ENCODE measurements at places on chromosomes 11 and 22. TPM values are rescaled to one million over a fixed set of nuclear protein-coding genes. Genes with fewer than 3 reads are reported as not detected.

TPCN2 gene
- 6.2 TPM for total RNA-seq

IFITM10 gene
- total RNA-seq, result 0.44 TPM

- DNase-seq, result no peak
These were observed 28.6 kb upstream of the NCAM1 start for GRCh38 chr11:112932593-112932992.

GRCh38 chr11:117834068-117834810, 9.7 kb upstream of the FXYD2 start:
- DNase-seq, result no peak

DNA sequence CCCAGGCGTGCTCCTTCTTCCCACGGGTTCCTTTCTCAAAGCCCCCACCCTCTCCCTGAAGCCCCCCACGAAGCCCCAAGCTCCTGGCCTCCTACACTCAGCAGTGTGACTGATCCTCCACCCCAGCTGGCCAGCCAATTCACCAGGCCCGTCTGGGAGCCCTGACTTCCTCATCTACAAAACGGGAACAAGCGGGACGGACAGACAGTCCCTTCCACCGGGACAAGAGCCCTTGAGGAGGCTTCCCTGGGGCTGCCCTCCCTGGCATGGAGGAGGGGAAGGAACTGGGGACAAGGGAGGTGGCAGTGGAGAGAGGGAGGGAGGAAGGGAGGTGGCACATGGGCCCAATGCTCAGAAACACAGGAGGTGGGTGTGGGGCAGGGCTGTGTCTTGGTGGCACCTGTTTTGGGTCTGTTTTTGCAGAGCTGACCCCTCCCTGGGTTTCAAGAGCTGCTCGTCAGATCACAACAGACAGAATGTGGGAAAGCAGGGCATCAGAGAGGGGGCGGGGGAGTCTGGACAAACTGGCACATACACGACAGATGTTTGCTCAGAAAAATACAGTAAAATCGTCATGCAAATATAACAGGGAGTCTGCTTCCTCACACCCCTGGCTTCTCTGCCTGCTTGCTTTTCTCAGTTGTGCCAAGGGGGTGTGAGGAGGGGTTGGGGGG, 56.8 kb downstream of the ELFN2 start:
- DNase-seq, result no peak

ZBTB16 gene
- total RNA-seq, result 22.0 TPM

CTSF gene
- 18.5 TPM for total RNA-seq

SSH3 gene
- 7.3 TPM for total RNA-seq

DNA sequence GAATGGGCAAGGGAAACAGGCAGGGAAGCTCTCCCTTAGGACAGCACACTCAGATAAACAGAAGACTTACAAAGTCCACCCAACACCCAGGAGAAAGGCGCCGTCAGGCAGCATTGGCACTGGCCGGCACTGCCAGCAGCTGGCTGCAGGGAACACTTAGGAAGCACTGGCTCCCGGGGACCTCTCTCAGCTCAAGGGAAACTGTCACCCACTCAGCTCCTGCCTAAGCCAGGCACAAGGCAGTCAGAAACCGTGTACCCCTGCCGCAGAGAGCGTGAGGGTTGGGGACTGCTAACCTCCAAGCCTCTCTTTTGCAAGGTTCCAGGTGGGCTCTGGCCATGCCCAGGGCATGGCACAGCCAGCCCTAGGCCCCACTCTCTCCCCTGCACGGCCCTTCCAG, 64.7 kb downstream of the DGCR2 start:
- no peak for DNase-seq

DNA sequence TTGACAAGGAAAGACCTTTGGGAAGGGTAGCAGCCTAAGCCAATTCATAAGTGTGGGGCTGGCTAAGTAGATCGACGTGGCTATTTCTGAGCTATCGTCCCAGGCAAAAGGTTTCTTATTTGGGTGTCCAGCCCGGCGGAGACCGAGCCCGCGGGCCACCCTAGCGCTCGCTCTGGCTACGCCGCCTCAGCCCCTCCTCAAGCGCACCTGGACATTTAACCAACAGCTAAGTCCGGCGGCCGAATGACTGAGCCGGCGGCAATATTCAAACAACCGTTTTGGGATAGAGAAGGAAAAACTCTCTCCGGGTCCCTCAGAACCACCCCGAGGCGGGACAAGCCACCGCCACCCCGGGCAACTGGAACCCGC, 457 bp downstream of the RNF141 start:
- peak; percentile 58 for DNase-seq

DNA sequence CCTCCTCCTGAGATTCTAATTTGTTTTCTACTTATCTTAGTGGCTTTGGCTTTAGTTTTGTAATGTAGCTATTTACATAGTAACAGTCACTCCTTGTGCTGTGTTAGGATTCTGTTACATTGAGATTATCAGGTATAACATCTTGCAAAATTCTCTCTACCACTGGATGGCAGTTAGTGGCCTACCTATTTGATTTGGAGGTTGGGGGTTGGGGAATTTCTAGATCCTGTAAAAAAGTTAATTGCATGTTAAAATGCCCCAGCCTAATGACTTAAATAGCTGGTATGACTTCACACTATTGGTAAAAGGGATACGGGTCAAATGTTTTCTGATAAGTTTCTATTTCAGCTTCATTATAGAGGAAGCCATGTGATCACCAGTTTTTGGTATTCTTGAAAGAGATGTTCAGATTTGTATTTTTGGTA, 2.8 kb downstream of the GRK3 start:
- no peak for DNase-seq

- DNase-seq, result no peak
These were observed 438.1 kb downstream of the SOX6 start for GRCh38 chr11:15918212-15918611.

ACR gene
- 0.20 TPM for total RNA-seq

OR52A1 gene
- total RNA-seq, result not detected

GRCh38 chr11:110121204-110121603, 28.0 kb downstream of the ZC3H12C start:
- peak; percentile 74 for DNase-seq

- no peak for DNase-seq
These were observed at the start of gene UPB1 for GRCh38 chr22:24494528-24495364. UPB1 (plus strand) TSS chr22:24495332; CDS start chr22:24495404, 72 bp downstream.

DNA sequence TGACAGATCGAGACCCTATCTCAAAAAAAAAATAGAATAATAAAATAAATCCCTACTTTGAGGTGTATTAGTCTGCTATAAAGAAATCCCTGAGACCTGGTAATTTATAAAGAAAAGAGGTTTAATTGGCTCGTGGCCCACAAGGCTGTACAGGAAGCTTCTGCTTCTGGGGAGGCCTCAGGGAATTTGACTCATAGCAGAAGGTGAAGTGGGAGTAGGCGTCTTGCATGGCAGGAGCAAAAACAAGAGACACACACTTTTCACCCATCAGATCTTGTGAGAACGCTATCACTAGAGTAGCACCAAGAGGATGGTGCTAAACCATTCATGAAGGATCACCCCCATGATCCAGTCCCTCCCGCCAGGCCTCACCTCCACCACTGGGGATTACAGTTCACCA, 29.2 kb downstream of the CDPF1 start:
- DNase-seq, result no peak

DNA sequence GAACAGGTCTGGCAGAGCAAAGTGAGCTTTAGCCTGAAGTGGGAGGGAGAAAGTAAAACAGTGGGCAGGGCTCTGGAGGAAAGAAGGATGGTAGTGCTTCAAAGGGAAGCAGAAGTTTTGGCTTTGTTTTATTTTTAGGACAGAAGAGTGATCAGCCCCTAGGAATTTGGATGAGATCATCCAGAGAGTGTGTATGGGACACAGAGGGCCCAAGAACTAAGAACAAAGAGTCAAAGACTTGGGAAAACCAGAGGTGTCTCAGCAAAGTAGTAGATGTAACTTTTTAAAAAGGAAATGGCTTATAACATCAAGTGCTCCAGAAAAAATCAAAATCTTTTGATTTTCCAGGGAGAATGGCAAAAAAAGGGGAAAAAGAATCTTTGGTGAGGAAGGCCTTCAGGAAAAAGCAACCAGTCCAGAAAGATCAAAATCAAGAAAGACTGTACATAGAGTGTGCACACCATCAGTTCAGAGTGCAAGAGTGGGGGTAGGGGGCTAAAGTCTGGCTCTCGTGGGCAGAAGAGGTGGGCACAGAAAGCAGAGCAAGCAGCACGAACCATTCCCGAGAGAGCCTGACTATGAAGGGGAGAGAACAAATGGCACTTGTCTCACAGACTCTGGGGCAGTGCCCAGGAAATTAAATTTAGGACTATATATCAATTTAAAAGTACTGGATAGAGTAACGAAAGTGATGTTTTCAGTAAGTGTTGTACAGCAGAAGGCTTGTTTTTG, 30.0 kb downstream of the MAPK1 start:
- DNase-seq, result peak; percentile 27

LMO2 gene
- 78.4 TPM for total RNA-seq

- DNase-seq, result peak; percentile 71
These were observed 634.9 kb downstream of the METTL15 start for GRCh38 chr11:28743061-28743550.

DNA sequence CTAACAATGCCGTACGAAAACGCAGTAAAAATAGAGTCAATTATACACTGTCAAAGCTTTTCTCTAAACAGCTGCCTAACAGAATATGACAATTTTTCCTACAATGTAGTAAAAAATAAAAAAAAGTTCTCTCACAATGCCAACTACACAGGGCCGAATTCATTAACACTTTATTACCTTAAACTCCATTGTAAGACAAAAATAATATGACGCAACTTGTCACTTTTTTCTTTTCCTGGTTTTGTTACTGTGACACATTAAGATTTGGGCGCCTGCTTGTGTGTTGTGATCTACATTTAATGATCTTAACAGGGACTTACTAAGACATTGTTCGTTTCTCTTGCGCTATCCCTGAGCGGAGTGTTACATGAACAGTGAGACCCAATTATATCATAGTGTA, 204.1 kb downstream of the INSC start:
- no peak for DNase-seq

DNA sequence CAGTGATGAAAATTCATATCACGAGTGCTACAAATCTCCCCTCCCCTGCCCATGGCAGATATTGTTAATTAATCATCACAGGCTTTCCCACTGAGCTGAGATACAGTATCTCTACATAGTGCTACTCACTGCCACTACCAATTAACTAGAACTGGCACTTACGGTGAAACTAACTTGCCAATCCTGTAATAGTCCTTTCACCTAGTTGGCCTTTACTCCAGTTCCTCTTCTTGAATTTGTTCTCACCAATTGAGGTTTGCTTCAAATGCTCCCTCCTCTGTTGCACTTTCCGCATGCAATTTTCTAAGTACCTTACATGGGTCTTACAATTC, 11.9 kb upstream of the PRRG4 start:
- no peak for DNase-seq

- DNase-seq, result no peak
These were observed 2.3 kb upstream of the PVALB start for GRCh38 chr22:36819112-36819511.

JHY gene
- 0.20 TPM for total RNA-seq

NXPE1 gene
- total RNA-seq, result not detected

GRCh38 chr11:7905549-7905948, 25.5 kb downstream of the OR10A6 start:
- no peak for DNase-seq

BTBD10 gene
- total RNA-seq, result 80.2 TPM

- no peak for DNase-seq
These were observed 454.9 kb upstream of the CADM1 start for GRCh38 chr11:115959081-115959486.

SERPING1 gene
- 0.40 TPM for total RNA-seq

DNA sequence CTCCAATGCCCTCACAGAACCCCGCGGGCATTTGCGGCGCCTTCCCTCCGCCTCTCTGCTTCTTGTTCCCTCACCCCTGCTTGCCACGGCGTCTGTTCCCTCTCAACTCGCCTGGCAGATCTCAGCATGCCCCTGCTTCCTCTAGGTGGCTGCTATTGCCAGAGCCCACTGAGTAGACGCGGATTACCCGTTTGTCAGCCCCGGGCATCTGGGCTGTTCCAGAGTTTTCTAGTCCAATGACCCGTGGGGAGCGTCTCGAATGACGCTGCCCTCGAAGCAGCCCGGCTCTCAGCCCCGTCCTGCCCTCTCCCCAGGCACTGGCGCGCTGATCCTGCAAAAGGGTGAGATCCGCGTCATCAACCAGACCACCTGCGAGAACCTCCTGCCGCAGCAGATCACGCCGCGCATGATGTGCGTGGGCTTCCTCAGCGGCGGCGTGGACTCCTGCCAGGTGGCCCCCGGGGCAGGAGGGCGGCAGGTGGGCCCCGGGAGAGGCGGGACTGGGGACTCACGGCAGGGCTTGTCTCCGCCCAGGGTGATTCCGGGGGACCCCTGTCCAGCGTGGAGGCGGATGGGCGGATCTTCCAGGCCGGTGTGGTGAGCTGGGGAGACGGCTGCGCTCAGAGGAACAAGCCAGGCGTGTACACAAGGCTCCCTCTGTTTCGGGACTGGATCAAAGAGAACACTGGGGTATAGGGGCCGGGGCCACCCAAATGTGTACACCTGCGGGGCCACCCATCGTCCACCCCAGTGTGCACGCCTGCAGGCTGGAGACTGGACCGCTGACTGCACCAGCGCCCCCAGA, 49.7 kb downstream of the ST14 start:
- DNase-seq, result no peak

DNA sequence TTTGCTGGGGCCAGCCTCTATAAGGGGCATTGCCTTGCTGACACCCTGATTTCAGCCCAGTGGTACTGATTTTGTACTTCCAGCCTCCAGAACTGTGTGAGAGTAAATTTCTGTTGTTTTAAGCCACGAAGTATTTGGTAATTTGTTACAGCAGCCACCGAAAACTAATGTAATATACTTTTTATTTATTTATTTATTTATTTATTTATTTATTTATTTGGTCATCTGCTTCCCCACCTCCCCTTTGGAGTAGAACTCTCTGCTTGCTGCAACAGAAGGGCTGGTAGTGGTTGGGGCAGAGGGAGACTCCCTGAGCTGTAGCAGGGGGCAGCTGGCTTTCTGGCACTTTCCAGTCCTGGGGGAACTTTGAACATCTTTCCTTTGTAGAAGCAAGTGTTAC, 128.4 kb upstream of the RAG2 start:
- no peak for DNase-seq

FGF19 gene
- not detected for total RNA-seq

SCT gene
- not detected for total RNA-seq

GRCh38 chr22:49352361-49353169, 475.1 kb downstream of the BRD1 start:
- no peak for DNase-seq

OR52E8 gene
- total RNA-seq, result not detected

DNA sequence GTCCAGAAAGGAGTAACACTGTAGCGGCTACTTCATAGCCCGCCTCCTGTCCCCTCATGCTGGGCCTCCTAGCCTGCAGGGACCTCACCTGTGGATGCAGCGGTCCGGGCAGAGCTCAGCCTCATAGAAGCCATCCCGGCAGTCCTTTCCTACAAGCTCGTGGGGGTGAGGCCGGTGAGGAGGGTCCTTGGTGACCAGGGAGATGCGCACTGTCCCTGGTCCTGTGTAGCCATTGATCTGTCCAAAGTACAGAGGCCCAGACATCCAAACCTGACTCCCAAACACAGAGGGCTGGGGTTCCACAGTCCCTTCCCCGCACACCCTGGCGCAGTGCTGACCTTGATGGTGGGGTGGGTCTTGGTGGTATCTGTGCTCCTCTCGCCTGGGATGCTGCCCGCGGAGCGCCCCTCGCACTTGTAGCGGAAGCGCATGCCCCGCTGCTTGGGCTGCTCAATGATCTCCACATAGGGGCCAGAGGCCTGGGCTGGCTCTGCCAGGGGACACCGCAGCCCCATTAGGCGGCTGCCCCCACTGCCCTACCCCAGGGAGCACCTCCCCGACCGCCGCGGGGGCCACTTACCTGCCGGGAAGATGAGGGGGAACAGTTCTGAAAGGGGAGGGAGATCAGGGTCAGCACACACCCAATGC, 993 bp downstream of the RELA start:
- DNase-seq, result no peak
